Psoas muscle (tissue), 8 donors: ENCODE measurements at places on chromosomes 1 and 21.
A peak's percentile ranks its signal among the peaks of the same experiment; 100 is the strongest.

GRCh38 chr1:102071451-102071850 lies 74.7 kb upstream of the OLFM3 start:
- DNase-seq, result no peak

DNA sequence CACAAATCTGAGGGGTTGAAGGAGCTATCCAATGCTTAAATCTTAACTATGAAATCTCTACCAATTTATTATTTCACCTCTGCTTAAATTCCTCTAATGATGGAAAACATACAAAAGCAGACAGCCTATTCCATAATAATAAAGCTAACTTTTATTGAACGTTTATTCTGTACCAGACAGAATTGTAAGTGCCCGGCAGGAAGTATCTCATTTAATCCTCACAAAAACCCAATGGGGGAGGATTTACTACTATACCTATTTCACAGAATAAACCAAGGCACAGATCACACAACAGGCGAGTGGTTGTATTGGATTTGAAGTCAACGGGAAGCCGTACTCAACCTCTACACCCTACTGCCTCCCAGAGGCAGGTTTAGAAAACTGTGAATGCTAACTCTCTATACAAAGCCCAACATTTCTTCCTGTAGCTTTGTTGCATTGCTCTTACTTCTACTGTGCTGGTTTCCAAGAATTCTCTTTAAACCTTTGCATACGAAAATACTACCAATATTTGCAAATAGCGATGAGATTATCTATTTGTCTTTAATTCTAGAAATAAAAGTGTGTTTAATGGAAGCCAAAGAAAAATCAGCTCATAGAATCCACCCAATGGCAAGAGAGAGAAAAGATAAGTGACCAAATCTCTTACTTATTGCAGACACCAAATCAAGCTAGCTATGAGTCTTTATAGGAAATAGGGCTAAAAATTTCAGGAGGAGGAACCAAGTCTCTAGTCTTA lies 33.5 kb upstream of the C1orf53 start:
- no peak for DNase-seq

DNA sequence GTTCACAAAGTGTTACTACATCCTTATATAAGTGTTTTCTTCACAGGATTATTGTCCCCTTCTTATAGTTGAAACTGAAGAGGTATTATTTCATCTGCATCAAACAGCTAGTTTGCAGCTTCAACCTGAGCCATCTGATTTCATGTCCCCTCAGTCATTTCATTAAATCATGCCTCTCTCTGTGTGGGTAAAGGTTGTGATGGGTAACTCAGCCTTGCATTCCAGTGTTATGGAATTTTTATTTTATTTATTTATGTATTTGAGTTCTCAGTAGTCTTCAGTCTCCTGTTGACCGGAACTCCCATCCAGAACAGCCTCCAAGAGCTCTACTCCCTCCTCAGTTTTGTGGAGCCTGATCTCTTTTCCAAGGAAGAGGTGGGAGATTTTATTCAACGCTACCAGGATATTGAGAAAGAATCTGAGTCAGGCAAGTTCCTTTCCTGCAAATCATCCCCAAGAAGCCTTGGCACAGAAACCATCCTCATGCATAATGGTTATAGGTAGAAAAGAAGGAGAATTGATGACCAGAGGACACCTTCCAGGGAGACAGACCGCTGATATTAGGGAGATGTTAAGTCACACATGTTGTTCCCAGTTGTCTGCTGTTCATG lies 21.8 kb downstream of the CHD1L start:
- DNase-seq, result no peak

DNA sequence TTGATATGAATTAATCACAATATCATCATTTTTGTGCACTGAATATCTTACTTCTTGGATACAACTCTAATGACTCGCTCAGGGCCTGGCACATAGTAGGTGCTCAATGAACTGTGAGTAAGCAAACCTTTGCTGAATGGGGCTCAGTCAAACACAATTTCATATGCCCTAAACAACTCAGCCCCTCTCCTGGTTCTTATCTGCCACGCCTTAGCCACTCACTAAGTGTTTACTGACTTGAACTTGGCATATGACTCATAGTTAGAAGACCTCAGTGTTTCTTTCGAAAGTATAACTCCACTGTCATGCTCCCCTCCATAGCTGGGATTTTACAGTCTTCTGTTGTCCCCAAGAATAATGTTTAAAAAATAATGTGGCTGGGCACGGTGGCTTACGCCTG lies 4.8 kb upstream of the IFNLR1 start:
- DNase-seq, result no peak

- no peak for DNase-seq
Observed at GRCh38 chr1:204409836-204410687, 1.6 kb downstream of the PPP1R15B start.

- DNase-seq, result no peak
Observed at GRCh38 chr1:212291505-212292134, 6.4 kb downstream of the PPP2R5A start.

DNA sequence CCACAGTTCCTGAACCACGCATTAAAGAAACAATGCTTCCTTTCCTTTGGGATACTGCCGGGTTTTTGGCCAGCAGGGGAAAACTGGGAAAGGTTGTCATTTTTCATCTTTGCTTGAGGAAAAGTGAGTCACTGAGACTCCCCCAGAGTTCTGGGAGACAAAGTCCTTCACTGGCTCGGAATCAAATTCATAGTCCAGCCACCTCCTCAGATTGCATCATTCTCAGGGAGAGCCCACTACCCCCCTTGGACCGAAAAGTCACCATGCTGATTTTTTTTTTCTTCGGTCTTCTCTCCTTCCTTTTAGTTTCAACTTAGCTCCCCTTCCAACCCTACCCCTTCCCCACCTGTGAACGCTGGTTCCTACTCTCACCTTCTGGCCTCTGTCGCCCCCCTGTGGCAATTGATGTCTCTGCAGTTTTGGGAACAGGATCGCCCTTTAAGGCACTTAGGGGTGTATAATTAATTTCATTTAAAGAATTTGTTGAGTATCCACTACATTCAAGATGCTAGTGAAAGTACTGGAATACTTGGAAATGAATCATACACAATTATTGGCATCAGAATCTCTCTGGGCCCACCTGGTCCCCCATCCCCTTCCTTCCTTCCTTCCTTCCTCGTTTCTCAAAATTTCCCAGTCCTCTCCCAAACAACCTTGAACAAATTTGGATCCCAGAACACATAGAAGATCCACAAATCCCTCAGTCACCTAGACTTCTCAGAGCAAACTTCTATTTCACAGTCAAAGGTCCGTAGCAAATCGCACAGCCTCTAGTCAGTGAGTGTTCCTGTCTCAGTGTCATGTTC lies 6.9 kb downstream of the ACKR1 start:
- peak; percentile 33 for DNase-seq

- DNase-seq, result no peak
Observed at GRCh38 chr1:29454616-29455380, 218.5 kb downstream of the PTPRU start.

DNA sequence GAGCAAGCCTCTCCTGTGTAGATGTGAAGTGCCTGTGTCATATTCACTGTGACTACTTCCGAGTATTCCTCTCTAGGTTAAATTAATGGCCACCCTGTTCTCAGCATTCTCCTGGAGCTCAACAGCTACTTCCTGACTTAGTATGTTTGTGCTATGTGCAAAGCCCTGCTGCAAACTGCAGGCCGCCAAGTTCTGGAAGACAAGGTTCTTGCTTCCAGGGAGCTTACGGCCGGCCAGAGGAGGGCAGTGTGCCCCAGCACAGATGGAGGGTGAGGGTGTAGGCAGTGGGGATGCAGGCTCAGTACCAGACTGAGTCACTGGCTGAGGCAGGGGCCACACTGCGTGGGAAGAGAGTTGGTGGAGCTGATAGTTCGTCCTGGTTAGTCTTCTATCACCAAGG lies 43.2 kb downstream of the ELK4 start:
- no peak for DNase-seq

DNA sequence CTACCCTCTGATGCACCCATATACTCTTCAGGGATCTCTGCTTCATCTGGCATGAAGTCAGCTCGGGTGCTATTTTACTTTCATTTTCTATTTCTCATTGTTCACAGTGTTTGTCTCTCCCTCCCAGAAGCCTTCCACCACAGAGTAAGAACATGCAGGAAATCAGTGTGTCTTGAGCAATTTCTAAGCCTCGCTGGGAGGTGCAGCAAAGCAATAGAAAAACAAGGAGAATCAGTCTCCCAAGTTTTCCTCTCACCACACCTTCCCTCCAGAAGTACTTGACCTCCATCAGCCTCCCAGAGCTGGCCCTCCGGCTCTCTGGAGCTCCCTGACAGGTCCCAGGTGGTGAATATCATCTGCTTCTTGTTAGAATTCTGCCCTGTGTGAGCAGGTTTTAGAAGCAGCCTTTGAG lies 594.7 kb upstream of the CAMK1G start:
- no peak for DNase-seq

- DNase-seq, result no peak
Observed at GRCh38 chr1:38305666-38306065, 259.1 kb upstream of the POU3F1 start.

- DNase-seq, result no peak
Observed at GRCh38 chr1:116911188-116911553, 1.5 kb downstream of the PTGFRN start.

DNA sequence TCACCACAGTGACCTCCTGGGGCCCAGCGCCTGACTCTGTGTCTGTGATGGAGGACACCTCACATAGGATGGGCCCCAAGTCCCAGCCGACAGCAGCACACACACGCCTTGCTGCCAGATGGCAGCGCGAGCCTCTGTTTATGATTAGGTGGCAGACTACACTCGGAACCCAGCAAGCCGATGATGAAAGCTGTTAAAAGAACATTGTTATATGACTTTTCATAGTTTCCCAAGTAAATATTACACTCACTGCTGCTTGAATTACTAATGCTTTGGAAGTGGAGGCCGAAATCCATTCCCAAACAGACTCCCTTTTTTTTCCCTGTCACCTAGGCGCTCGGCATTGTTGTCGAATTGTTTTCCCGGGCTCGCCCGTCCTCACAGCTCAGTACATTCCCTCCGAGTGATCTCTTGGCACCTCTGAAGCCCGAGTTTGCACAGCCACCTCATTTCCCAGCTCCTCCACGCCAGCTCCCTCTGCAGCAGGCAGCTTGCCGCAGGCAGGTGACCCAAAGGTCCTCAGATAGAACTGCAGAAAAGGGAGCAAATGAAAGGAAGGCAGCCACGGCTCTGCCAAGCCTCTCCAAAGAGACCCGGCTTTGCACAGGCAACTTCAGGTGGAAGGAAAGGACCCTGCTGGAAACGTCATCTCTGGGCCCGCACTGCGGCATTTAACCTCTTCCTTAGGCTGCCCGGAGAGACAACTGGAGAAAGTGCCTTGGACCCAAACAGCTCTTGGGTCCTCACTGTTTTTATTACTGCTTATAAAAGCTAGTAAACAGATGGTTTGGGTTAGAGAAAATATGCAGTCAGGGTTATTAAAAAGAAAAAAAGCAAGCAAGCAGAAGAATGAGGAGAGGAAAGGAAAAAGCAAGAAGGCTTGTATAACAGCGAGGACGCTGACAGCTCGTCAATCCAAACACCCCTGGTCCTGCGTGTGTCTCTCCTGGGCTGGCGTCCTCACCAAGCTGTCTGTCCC lies 72.2 kb upstream of the SLC25A33 start:
- no peak for DNase-seq

GRCh38 chr1:8604041-8604945 lies 213.1 kb downstream of the RERE start:
- DNase-seq, result no peak

DNA sequence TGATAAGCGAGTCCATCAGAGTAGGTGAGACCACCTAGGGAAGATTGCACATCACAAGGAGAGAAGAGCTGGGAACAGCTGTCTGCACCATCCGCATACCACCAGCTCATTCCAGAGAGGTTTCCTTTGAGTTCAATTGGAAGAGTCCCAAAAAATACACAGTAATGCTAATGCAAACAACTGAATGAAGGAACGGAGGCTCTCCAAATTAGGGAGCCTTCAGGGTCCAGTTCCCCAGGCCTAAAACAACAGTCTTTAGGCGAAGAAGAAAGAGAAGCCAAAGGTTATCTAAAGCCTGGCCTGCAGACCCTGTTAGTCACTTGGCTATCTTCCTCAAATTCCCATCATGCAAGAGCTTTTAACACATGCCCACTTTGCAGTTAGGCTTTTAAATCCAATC lies 246.4 kb downstream of the PBX1 start:
- DNase-seq, result no peak

- no peak for DNase-seq
Observed at GRCh38 chr21:46000182-46000730, 18.7 kb downstream of the COL6A1 start.

- DNase-seq, result no peak
Observed at GRCh38 chr1:161261261-161262235, 3.0 kb downstream of the PCP4L1 start.

DNA sequence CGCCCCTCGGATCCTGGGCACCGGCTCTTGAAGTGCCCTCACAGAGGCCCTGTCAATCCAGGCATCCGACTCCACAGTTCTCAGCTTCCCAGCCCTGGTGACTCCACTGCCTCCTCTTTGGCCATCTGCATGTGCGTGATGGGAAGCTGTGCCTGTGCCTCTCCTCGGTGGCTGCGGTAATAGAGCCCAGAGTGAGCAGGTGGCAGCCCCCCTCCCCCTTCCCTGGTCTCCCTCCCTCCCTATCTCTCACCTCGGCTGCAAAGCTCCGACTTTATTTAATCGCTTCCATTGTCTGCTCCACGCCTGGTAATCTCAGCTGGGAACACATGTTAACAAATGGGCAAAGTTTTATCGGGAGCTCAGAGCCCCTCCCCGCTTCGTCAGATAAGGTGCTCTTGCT lies 91.9 kb downstream of the IGSF21 start:
- no peak for DNase-seq

GRCh38 chr1:182264185-182264584 lies 127.4 kb downstream of the GLUL start:
- no peak for DNase-seq

GRCh38 chr1:162663589-162664106 lies 31.4 kb downstream of the DDR2 start:
- no peak for DNase-seq

DNA sequence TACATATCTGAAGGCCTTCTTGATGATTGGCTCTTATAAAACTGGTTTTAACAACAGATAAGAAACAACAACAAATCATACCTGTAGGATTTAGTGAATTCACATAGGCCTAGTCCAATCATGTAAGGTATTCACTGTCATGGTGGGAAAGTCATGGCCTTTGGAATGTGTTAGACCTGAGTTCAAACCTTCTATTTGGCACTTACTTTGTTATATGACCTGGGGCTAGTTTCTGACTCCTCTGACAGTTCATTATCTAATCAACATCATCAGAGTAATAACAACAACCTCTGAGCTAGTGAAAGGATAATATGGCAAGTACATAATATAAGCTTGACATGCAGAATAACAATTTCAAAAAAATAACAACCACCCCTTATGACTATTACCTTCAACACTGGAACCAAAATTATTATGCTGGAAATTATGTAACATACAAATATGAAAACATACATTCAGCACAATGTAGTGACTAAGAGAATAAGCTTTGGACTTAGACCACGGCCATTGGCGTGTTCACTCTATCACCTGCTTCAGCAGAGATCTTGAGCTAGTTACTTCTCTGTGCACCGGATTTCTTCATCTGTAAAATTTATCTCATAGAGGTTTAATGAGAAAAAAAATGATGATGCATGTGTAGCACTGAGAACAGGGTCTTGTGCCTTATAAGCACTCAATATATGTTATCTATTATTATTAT lies 597.6 kb downstream of the LMO4 start:
- no peak for DNase-seq
